ENCODE measurements at places on chromosomes 7 and 10.

DNA sequence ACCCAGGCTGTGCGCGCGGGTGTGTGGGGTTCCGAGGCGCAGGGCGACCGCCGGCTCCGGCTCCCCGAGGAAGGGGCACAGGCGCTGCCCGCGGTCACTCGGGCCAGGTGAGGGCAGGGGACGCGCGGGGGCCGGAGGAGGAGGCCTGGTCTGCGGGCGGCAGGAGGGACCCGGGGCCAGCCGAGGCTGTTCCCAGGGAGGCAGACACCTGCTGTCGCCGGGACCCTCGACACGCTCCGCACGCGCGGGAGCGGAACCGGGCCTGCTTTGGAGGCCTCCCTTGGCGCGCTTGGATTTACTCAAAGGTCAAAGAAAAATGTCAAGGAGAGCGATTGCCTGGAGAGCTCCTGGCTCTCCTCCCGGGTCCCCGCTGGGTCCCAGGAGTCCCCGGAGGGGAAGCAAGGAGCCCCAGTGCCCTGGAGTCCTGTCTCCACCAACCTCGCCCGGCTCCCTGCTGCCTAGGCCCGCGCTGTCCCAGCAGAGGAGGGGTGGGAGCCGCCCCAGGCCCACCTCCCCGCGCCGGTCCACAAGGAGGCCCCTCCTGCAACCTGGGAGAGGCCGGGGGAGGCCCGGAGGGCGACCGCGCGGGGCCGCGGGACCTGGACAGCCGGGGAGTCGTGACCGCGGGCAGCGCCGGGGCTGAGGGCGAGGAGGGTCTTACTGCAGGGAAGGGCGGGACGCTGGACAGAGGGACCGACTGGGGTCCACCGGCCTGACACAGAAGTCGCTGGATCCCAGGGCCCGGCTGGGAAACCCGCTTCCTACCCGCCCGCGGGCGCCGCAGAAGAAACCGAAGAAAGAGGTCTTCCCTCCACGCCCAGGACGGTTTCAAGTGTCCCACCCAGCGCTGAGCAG lies 348.9 kb downstream of the DNAJB6 start:
- no peak for DNase-seq

- no peak for DNase-seq
Measured at GRCh38 chr10:71779641-71780040, 6.3 kb upstream of the VSIR start.

DNA sequence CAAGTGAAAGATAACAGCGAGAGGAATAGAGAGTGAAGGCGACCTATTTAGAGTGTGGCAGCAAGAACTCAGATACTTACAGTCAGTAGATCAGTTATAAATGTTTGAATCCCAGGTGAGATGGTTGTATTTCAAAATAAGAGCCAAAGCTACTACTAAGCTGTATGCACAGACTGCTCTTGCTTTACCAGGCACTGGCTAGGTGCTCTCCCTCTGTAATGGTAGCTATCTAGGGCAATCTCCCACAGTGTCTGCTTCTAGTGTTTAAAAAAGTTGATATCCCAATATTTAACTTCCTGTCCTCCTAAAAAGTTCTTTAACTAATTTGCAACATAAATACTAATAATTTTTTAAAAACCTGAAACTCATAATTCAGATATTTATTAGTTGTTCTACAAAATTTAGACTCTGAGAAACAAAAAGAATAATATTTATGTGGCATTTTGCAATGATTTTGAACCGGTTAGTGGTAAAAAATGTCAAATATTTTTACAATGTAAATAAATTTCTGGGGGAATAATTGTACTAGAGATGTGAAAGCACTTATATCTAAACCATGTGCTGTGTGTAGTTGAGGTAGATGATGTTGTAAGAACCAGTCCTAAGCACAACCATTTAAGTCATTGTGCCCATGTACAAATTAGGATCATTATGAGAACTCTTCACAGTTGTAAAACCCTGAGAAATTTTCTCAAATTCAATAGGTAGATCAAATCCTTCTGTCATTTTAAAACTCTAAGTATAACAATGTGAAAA lies 349.3 kb upstream of the SEMA3D start:
- DNase-seq = no peak

DNA sequence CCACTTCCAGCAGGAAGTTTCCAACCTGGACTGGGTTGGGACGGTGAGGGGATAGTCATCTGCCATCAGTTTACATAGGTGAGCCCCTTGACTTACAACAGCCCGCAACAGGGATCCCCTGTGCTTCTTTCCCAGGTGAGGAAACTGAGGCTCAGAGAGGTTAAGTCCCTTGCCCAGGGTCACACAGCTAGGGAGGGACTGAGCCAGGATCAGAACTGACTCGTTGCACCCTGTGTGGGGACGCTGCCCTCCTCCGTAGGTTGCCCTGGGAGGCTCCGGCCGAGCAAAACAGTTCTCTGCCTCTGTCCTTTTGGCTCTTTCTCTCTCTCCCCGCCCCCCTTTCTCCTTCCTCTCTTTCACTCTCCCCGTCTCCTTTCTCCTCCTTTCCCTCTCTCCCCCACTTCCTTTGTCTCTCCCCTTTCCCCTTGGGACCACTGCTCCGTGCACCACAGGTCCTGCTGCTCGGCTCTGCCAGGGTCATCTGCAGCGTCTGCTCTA lies 117.4 kb upstream of the PPIF start:
- DNase-seq = no peak

DNA sequence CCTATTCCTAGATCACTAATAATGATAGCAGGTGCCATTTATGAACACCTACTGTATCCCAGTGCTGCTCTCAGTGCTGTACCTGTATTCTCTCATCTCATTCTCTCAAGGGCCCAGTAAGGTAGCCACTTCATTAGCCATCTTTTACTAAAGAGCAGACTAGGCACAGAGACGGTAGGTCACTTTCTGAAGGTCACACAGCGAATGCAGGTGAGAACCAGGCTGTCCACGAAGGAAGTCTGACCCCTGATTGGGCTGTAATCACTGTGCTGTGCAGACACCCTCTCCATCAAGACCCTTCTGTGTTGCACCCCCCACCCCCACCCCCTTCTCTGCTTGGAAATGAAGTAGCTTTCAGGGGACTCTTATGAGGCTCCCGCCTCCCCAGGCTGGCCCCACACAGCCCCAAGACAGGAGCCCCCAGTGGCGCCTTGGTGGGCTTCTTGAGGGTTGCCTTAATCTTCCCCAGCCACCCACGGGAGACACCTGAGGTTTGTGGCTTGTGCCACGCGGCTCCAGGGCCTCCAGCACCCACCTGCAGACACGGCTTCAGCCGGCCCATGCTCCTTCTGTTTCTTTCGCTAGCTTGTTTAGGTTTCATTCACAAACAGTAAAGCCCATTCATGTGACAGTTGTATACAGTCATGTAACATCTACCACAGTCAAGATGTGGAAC lies 81.7 kb upstream of the FAM20C start:
- DNase-seq = no peak

GRCh38 chr7:120718361-120718760 lies 139.6 kb downstream of the TSPAN12 start:
- DNase-seq = no peak

DNA sequence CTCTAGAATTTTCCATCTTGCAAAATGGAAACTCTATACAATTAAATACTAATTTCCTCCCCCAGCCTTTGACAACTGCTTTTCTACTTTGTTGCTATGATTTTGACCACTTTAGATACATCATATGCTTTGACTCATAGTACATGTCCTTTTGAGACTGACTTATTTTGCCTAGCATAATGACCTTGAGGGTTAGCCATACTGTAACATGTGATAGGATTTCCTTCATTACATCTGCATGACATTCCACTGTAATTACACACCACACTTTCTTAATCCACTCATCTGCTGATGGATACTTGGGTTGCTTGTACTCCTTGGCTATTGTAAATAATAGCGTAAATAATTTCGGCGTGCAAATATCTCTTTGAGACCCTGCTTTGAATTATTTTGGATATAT lies 127.7 kb downstream of the JAZF1 start:
- DNase-seq = no peak

DNA sequence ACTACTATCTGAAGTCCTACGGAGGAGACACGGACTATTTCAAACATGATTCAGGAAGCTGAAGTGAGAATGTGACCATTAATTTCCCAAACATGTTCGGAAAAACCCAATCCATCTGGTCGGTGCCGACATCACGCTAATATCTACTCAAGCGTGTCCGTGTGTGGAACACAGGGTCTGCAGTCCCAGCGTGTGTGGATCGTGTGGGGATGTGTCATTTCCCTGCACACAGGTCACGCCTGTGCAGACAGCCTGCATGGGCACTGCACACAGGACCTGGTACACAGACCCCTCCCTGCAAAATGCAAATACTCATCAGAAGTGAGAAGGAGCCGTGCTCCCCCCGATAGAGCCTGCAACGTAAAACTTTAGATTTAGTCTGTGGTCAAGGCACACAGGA lies 57.8 kb downstream of the CARD11 start:
- DNase-seq = no peak

Measured in activated T-cell treated with anti-CD3 and anti-CD28 coated beads, Interleukin-2, amount 50 U/mL, for 1 hour (primary cell).